ENCODE measurements at places on chromosomes 6 and 20.

DNA sequence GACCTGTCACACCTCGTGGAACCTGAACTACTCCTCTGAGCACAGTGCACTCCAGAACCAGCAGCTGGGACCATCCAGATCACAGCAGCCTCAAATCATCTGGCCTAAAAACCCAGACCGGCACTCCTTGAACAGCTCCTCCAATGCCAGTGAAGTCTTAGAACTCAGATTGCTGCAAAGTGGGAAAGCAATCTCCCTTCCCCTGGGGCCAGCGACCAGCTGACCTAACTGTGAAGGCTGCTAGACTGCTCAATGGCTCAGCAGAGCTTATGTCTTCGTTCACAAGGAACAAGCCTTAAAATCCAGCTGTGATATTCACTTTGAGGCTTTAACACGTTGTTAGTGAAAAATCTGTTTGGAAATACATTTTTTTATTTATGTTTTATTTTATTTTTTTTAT lies 243.2 kb downstream of the ANKRD60 start:
- no peak for DNase-seq

- no peak for DNase-seq
These were observed 61.9 kb upstream of the PKIB start for GRCh38 chr6:122548281-122548680.

- DNase-seq, result no peak
These were observed 586.0 kb upstream of the CHD6 start for GRCh38 chr20:42204109-42204660.

GRCh38 chr6:121105461-121105860 lies 228.8 kb downstream of the TBC1D32 start:
- no peak for DNase-seq

Data from choroid plexus epithelial cell (primary cell).